Activated effector memory CD4-positive, alpha-beta T cell treated with Interleukin-2 at 50 U/mL for 16 hours (primary cell): ENCODE measurements at places on chromosomes 4 and X.

DNA sequence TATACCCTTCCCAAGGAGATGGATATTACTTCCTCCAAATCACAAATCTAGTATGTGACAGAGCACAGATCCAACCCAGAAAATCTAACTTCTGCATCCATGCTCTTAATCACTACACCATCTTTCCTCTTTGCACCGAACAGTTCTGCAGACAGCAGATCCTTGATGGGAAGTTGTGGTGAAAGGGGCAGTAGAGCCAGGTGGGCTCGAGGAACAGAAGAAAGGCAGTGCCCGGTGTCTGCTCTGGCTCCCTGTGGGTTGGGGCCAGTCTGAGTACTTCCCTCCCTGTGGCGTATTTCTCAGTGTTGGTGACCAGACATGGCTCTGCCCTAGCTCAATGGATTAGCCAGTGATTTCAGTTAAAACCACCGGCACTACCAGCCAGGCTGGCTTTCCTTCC lies 15.3 kb downstream of the HOPX start:
- DNase-seq: no peak

- no peak for DNase-seq
Observed at GRCh38 chrX:39796856-39797255, 300.9 kb downstream of the BCOR start.

GRCh38 chr4:163090997-163091684 lies 75.5 kb downstream of the NAF1 start:
- DNase-seq: no peak

GRCh38 chr4:139144161-139144859 lies 32.7 kb downstream of the ELF2 start:
- no peak for DNase-seq

- DNase-seq: no peak
Observed at GRCh38 chr4:19729886-19730651, 521.6 kb upstream of the SLIT2 start.

- no peak for DNase-seq
Observed at GRCh38 chrX:29659911-29660310, 555.5 kb upstream of the MAGEB2 start.

DNA sequence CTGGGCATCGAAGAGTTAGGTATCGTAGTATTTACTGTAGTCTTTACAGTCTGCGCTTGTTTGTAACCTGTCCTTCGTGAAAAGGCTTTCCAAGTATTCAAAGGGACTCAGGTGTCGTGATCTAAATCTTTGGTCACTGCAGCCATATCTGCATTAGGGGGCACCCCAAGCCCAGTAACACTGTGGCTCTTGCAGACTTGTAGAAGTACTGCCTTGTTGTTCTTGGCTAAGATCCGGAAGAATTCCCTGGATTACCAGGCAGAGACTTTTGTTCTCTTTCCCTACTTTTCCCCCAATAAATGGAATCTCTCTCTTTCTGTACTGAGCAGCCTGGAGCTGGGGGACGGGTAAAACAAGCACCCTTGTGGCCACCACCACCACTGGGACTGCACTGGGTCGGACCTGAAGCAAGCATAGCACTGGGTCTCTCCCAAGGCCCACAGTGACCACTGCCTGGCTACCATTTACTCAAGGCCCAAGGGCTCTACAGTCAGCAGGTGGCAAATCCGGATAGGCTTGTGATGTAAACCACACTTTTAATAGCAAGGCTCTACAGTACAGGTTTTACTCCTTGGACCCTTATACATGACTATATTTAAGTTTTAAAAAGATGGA lies 12.0 kb downstream of the CXorf58 start:
- no peak for DNase-seq

GRCh38 chrX:108584617-108585211 lies 145.1 kb downstream of the COL4A5 start:
- no peak for DNase-seq

DNA sequence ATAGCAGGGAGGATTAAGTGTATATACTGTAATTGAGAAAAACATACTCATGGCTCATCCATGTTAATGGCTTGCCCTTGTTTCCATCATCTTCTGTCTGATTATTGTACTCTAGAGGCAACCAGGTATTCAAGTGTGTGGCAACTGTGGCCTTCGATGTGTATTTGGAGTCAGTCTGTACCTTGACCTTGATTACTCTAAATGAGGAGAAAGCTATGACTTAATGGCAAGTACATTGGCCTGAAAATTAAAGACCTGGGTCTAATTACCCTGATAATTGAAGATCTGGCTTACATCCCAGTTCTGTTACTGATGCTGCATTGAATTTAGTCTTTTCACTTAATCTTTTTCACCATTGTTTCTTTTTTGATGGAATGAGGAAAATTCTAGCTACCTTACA lies 409.2 kb downstream of the CCSER1 start:
- DNase-seq: no peak

DNA sequence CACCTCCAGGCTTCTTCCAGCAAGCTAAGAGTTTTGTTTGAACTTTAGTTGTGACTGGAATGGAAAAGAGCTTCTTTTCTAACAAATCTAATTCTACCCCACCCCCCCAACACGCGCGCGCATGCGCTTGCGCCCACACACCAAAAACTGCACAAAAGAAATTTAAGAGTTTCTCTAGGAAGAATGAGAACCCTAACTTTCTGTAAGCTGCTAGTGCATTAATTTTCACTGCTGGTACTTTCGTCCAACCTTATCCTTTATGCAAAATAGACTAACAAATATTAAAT lies 9.0 kb upstream of the INTU start:
- no peak for DNase-seq

GRCh38 chr4:182642831-182643230 lies 274.4 kb downstream of the DCTD start:
- DNase-seq: no peak

- DNase-seq: no peak
Observed at GRCh38 chrX:68847172-68847571, 18.4 kb downstream of the EFNB1 start.

GRCh38 chrX:107935200-107935599 lies 47.0 kb downstream of the TEX13B start:
- no peak for DNase-seq

GRCh38 chrX:130909469-130910136 lies 6.6 kb upstream of the ENOX2 start:
- DNase-seq: no peak

- no peak for DNase-seq
Observed at GRCh38 chrX:149313871-149314371, 191.2 kb downstream of the IDS start.

DNA sequence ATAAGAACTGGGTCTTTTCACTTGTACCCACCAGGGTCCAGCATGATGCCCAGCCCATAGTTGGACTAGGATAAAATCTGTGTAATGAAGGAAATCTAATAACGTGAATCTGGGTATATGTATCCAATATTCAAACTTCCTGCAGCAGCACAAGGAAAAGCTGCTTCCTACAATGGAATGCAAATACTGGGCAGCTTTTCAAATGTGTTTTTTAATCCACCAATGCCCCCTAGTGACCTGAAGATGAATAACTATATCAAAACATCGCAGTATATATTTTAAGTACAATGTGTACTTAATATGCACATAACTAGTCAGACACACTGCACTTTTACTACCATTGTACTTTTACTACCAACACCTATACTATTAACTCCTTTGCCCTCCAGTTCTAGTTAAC lies 5.3 kb downstream of the APOO start:
- no peak for DNase-seq

DNA sequence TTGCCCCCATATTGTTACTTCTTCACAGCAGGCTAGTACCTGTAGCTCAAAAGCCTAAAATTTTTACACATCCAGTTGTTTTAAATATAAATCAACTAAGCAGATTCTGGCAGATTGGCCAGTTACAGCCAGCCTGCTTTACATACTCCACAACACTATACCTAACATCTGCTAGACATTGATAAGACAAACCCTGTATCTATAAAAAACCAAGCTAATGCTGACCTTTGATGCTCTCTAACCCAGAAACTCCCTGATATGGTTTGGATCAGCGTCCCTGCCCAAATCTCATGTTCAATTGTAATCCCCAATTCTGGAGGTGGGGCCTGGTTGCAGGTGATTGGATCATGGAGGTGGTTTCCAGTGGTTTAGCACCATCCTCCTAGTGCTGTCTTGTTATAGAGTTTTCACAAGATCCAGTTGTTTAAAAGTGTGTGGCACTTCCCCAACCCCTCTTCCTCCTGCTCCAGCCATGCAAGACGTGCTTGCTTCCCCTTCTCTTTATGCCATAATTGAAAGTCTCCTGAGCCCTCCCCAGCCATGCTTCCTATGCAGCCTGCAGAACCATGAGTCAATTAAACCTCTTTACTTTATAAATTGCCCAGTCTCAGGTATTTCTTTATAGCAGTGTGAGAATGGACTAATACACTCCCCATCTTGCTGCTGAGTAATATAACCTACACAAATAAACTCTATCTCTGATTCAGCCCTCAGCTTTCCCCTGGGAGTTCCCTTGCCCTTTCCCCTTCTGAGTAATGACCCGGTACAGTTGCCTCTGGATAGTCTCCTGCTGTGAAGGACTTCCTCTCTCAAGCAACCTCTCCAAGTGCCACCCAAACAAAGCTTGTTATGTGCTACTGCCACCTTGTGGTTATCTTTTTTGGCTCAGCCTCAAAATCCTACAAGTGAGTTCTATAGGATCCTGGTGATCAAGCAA lies 39.6 kb downstream of the ZCCHC13 start:
- DNase-seq: no peak

GRCh38 chrX:130984782-130985181 lies 73.4 kb upstream of the ARHGAP36 start:
- DNase-seq: no peak

GRCh38 chr4:102089850-102090621 lies 255.2 kb downstream of the SLC39A8 start:
- no peak for DNase-seq

GRCh38 chr4:80963051-80963450 lies 67.5 kb upstream of the BMP3 start:
- no peak for DNase-seq

- no peak for DNase-seq
Observed at GRCh38 chr4:53653484-53654053, 62.3 kb upstream of the LNX1 start.

DNA sequence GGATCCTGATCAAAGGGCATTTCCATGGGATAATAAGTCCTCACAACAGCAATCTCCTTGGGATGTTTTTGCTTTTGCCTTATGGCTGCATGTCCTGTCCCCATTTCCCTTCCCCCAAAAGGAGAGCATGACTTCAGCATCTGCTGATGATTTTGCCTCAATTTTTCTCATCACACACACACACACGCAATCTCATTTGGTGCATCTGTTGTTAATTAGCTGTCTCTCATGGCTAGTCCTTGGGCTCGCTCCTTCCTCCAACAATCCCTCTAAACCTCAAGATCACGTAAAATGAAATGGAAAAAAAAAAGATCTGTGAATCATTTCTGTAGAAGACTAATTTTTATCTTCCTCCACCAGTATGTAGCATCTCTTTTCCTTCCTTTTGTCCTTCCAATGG lies 153.6 kb downstream of the RBMX2 start:
- no peak for DNase-seq

DNA sequence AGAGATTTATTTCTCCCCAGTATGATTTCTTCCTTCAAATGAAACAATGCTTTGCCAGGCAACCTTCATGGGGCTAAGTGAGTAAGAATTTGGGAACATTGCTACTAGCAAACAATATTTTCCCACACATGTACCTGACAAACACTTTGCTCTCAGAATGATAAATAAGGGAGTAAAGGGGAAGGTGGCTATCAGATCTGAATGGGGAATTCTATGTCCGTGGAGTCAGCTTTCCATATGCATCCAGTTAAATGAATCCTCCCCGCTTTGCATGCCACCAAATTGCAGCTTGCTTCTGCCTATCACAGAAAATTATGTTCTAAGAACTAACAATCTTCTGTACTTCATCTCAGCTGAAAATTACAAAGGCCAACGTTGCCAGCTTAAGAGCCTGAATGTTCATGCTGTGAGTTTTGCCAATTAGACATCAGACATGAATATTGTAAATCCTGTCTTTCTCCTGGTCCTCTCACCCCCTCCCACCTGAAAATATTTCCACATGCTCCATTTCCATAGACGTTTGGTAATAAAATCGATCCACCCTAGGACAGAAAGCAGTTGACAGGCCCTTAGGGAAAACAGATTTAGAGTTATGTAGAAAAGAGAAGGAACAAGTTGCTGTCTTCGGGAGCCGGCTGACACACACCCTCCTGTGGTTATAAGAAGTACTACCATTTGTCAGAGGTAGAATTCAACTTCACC lies 6.3 kb downstream of the MEPE start:
- no peak for DNase-seq

DNA sequence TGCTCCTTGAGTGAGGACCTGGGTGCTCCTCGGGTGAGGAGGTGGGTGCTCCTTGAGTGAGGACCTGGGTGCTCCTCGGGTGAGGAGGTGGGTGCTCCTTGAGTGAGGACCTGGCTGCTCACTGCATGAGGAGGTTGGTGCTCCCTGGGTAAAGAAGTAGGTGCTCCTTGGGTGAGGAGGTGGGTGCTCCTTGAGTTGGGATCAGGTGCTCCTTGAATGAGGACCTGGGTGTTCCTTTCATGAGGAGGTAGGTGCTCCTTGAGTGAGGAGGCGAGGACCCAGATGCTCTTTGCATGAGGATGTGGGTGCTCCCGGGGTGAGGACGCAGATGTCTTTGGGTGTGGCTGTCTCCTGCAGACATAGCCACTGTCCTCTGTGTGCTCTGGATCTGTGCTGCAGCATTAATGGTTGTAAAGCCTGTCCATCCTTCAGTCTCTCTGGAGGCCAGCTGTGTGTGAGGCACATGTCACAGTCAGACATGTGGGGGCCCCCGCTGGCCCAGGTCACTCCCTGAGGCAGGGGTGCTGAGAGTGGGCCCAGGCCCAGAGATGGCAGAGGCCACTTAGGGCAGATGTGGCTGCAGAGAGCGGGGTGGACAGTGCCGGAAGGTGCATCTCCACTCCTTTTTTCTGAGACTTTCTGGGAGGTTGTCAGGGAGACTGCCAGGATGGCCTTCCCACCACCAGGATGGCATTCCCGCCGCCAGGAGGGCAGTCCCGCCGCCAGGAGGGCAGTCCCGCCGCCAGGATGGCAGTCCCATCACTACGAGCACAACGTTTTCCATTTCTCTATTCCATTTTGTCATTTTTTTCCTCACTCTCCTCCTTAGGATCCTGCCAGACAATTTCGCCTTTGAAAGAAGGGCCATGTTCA lies 101.8 kb downstream of the HMX1 start:
- DNase-seq: no peak

DNA sequence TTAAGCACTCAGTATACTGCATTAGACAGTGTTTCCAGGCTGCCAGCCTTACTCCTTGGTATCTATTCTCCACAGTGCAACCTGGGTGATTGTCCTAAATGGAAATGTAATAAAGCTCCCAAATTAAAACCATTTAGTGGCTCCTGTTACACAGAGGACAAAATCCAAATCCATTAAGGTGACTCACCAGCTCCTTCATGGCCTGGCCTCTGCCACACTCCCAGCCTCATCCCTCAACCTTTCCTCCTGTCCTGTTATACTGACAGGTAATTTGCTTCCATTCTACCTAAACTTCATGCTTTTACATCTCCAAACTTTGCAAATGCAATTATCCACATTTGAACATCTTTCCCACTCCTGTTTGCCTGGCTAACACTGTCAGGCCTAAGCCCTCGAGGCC lies 140.3 kb downstream of the INPP4B start:
- no peak for DNase-seq

- DNase-seq: no peak
Observed at GRCh38 chrX:119093991-119094735, 21.4 kb downstream of the CT47C1 start.

GRCh38 chr4:174037631-174038030 lies 245.8 kb downstream of the FBXO8 start:
- DNase-seq: no peak
